ENCODE measurements at places on chromosomes 12 and 14.

- DNase-seq, result no peak
Measured at GRCh38 chr12:69123919-69124638, 115.3 kb upstream of the CPSF6 start.

DNA sequence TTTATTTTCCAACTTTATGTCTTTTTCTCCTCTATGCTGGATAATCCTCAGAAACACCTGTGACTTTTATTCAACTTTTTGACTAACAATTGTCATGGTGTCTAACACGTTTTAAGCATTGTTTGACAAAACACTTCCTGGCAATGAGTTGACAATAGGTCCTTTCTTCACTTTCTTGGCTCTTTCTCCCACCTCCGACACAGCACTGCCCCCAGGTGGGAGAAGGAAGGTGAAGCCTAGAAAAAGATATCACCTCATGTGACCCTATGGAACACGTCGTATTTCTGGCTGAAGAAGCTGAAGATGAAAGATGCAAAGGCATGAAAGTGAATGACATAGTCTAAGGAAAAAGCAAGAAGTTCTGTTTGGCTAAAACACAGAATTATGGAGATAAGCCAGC, 430.0 kb downstream of the ETNK1 start:
- DNase-seq, result no peak

DNA sequence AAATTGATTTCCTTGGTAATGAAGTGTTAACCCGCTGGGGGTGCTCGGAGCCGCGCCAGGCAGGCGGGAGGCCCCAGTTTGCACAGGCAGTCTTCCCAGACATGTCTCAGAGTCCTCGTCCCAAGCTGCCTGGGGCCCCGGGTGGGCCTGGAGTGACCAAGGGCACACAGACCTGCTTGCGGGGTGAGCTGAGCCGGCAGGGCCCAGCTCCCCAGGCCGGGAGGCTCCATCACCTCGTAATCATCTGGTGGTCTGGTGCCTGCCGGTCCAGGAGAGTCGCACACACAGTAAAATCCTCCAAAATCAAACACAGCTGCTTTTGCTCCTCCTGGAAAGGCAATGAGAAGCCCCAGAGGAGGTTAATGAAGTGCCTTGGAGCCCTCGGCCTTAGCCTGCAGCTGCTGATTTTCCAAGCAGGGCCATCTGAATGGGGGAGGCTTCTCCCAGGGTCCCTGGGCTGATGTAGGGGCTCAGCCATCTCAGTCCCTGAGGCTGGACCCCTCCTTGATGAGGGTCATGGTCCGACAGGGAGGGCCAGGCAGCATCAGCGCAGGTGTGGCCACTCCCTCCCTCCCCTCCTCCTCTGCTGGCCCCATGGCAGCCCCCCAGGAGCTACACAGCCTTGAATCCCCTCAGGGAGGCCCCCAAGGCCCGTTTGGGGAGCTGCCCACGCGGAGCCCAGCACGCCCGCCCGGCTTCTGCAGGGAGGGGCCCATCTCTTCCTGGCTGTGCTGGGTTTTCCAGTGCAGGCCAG, 39.4 kb upstream of the FBRSL1 start:
- DNase-seq, result no peak

- DNase-seq, result no peak
Measured at GRCh38 chr14:50784683-50785456, 46.1 kb downstream of the NIN start.

GRCh38 chr14:64089920-64090319, 204.3 kb downstream of the ESR2 start:
- no peak for DNase-seq

GRCh38 chr12:109734219-109735000, 20.8 kb downstream of the FAM222A start:
- DNase-seq, result no peak

DNA sequence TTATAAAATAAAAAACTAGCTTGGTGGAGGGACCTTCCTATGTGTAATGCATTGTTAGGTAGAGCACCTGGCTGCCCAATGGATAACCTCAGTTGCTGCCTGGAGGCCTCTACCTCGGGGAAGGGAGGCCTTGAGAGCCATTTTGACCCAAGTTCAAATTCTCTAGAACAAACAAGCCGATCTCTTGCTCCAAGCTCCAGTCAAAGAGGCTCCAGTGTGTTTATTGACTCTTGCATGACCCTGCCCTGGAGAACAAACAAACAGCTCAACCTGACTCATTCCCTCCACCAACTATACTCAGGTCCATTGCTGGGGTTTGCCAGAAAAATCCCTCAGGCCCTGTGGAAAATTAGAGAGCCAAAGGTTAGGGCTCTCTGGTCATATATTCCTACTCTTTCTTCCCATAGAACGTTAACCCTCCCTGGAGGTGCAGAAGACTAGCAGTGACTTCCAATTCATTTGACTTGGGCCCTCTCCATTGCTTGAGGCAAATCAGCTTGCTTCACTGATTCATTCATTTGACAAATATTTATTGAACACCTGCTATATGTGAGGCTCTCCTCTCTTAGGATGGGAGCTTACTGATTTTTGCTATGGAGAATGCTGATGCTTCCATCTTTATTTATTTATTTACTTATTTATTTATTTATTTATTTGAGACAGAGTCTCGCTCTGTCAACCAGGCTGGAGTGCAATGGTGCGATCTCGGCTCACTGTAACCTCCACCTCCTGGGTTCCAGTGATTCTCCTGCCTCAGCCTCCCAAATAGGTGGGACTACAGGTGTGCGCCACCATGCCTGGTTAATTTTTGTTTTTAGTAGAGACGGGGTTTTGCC, 73.7 kb upstream of the CISTR start:
- no peak for DNase-seq

DNA sequence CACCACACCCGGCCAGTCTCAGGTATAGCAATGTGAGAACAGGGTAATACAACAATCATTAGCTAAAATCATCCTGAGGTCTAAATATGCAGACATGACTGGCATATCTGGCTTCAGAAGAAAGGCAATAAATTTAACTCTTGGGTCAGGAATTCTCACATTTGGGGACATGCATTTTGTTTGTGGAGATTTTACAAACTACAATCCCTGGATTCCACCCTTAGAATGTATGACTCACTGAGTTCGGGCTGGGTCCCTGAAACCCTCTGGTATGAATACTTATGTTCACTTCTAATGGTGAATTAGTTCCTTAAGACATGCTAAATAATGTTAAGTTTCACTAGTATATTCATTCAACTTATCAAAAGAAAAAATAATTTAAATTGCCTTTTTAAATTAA, 98.9 kb upstream of the HMGA2 start:
- no peak for DNase-seq

DNA sequence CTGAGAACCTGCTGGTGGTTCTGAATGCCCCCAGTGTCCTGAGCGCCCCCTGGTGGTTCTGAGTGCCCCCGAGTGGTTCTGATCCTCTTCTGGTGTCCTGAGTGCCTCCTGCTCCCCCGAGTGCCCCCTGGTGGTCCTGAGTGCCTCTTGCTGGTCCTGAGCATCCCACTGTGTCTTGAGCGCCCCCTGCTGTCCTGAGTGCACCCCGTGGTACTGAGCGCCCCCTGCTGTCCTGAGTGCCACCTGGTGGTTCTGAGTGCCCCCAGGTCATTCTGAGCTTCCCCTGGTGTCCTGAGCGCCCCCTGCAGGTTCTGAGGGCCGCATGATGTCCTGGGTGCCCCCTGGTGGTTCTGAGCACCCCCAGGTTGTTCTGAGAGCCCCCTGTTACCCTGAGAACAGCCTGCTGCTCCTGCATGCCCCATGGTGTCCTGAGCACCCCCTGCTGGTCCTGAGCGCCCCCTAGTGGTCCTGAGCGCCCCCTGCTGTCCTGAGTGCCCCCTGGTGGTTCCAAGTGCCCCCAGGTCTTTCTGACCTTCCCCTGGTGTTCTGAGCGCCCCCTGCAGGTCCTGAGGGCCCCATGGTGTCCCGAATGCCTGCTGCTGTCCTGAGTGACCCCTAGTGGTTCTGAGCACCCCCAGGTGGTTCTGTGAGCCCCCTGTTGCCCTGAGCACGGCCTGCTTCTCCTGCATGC, 1165.4 kb downstream of the TMEM121 start:
- DNase-seq, result peak; percentile 72

- no peak for DNase-seq
Measured at GRCh38 chr12:97164936-97165335, 257.9 kb downstream of the NEDD1 start.

DNA sequence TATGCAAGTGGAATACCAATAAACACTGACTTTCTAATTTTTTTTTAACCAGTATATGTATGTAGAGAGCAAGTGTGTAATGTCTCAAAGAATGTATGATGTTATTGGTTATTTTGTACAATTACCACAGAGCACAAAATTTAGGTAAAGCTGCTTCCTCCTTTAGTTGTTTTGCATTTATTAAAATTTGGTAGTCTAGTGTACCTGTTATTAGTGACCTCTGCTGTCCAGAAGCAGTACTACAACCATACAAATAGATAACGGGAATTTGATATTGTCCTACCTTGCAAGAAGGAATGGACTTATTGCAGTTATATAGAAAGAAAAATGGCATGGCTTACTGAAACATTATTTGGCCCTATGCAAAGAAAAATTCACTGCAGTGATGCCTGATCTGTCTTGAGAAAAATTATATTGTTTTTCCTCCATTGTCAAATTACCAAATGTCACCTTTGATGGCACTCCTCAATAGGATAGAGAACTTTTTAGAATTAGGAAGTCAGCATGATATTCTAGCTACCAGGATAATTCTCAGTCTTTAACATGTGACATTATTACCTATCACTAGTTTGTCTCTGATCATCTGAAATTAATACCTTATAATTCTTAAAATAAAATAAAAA, 153.9 kb upstream of the RMST start:
- DNase-seq, result no peak

DNA sequence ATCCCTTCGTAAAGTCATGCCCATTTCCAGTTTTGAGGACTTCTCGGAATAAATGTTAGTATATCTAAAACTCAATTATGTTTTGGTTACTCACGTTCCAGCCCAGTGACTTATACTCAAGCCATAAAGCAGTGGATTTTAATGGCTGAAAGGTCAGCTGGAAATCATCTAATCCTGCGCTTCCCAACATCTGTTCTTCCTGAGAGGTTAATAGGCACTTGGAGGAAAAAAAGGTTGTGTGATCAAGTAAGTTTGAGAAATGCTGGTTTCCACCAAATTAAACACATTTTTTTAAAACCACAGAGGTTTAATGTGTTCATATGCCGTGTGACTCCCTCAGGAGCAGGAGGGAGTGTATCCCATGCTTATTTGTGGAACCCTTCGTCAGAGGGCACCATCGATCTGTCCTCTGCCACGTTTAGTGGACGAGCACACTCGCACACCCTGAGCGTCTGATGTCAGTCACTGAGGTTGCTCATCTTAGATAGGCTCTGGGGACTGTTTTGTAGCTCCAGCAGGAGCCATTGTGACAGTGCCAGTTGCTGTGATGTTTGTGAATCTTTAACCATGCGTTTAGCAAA, 41.4 kb downstream of the FBXL14 start:
- no peak for DNase-seq

GRCh38 chr14:103100281-103101121, 6.0 kb downstream of the EXOC3L4 start:
- DNase-seq, result no peak

- no peak for DNase-seq
Measured at GRCh38 chr12:15336768-15337553, 14.7 kb downstream of the PTPRO start.

- DNase-seq, result no peak
Measured at GRCh38 chr14:90839889-90840266, 23.6 kb upstream of the TTC7B start.

- no peak for DNase-seq
Measured at GRCh38 chr12:131606218-131606901, 104.5 kb upstream of the SFSWAP start.

GRCh38 chr14:100239211-100239839, 381 bp downstream of the YY1 start:
- DNase-seq, result peak; percentile 47

DNA sequence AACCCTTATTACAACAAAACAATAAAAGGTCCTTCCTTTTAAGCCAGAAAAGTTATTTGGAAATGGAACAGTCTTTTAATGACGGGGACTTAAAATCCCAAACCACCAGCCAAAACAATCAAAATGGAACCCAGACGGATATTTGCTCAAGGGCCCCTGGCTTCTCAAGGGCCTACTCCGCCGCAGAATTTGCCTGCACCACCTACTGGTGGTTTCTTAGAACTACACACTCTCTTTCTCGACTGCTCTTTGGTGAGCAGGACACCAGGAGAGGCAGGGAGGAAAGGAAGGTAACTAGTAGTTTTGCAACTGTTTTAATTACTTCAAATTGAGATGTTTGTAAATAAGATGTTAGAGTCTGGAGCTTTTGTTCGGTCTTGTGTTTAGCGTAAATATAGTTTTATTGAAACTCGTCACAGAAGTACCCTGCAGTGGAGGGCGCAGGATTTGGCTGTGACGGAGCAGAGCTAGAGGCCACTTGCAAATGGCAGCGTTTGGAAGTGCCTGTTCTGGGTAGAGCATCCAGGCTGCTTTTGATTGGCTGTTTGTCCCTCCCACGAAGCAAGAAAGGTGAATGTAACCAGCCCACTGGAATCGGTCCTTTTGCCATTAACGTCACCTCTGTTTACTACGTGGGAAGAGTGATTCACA, 238.5 kb downstream of the CACNA1C start:
- no peak for DNase-seq

GRCh38 chr12:32753605-32754004, 2.1 kb downstream of the YARS2 start:
- DNase-seq, result no peak

DNA sequence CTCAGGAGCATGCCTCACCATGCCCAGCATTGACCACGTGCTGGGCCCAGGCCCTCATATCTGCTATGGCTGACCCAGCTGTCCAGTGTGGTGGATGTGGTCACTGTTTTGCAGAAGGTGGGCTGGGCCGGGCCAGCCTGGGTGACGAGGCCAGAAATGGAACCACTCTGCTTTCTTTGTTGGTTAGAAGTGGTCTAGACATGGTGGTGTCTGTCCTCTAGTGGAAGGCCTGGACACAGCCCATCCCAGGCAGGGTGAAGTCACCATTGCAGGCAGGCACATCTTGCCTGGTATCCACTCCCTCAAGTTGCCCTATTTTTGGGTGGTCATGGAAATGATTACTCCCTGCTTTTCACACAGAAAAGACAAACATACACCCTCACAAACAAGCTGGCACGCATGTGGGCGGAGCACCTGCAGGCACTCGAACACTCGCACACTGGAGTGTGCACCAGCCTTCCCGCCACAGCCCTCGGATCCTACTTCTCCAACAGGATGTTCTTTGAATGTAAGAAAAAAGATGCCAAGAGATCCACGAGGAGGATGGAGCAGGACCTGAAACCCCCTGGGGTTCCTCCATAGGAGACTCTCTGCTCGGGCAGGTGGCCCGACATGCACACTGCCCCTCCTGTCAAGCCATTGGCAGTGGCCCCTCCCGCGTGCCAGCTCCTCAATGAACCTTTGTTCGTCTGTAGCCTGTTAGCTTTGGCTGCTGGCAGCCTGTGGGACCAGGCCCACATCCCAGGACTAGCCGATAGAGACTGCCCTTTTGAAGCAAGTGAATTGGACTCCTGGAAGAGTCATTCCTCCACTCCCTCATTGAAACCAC, 38.4 kb downstream of the MLXIP start:
- no peak for DNase-seq
